ENCODE measurements at places on chromosomes 5 and 9. TPM values are rescaled to one million over a fixed set of nuclear protein-coding genes. Genes with fewer than 3 reads are reported as not detected.

- no peak overlapping the region for H3K4me3 ChIP-seq
- H3K4me1 ChIP-seq = peaks cover 5% of the 10 kb centered on the region
- no peaks in the 10 kb centered on the region for H3K36me3 ChIP-seq
- H3K27me3 ChIP-seq = peaks cover 5% of the 10 kb centered on the region
- H3K27ac ChIP-seq = no peak overlapping the region
Observed at GRCh38 chr9:133711428-133712220, 26.5 kb downstream of the SARDH start.

Gene PNPLA7
- total RNA-seq = 0.71 TPM

Gene TLR4
- not detected for total RNA-seq

Gene TMOD1
- 0.81 TPM for total RNA-seq

Gene CCDC192
- not detected for total RNA-seq
